Cortex of kidney (tissue), 1 donor: ENCODE measurements at places on chromosomes 2 and 18.

- no peak for DNase-seq
Observed at GRCh38 chr18:36265015-36265414, 32.5 kb upstream of the FHOD3 start.

DNA sequence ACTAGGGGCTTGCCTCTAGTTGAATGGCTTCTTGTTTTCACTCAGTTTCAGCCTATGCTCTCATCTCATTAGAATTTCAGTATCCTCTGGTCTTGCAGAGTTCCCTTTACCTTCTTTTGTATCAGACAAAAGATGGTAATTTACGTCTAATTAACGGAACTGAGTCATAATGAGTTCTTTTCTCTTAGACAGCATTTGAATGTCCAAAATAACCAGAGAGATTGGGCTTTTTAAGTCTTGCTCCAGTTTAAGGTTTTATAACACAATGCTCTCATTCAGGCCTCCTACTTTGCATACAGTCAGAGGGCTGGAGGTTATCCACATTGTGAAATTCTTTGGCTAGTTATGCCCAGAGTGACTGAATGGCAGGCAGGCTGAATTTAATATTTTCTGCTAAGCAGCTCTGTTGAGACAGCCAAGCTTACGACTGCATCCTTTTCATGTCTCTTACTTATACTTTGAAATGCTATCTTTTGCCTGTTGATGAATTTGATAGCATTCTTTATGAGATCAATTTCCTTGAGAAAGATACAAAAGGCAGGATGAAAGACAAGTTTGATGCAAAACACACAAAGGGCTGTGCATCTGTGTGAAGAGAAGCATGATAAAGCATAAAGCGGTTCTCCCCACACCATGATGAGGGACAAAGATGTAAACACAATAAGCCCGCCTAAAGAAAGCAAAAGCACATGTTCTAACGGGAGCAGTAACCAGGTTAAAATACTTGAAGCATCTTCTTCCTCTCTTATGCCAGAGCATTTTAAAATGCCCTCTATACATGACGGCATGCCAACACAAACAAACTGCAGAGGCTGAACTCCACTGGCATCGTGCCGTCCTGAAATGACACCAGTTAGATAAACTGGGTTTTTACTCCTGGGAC lies 90.0 kb downstream of the CDH2 start:
- no peak for DNase-seq

- DNase-seq = no peak
Observed at GRCh38 chr2:1032030-1032429, 81.4 kb downstream of the SNTG2 start.

DNA sequence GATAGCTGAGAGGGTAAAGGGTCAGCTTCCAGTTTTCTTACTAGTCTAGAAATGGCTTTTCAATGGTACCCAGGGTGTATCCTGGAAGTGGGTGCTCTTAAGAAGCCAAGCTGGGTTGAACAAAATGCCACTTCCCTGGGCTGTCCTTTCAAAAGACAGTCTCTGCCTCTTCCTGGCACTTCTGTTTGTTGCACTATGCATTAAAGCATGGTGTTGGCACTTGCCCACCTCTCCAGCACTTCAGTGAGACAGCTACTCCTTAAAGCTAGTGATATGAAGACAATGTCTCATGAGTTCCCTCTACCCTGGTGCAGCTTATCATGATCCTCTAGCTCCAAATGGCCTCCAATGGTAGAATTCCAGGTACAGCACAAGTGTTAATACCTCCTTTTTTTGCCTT lies 74.3 kb upstream of the IGFBP5 start:
- DNase-seq = no peak

GRCh38 chr2:38631976-38632375 lies 29.2 kb upstream of the HNRNPLL start:
- DNase-seq = no peak

DNA sequence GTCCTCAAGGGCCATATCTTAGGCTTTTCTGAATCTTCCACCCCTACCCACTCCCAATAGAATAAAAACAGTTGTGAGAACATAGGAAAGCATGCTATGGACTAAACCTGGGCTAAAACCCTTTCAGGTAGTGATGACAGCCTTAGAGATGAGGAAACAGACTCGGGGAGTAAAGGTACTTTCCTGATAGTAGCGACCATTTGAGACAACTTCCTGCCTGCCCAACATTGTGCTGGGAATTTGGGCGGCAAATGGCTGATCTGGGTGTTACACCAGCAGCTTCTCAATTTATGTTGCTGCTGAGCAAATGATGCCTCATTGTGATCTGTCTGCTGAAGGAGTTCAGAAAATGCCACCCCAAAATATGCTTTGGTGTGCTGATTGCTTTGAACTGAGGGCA lies 66.6 kb downstream of the TMEM17 start:
- DNase-seq = no peak

GRCh38 chr2:216464104-216464720 lies 34.4 kb upstream of the RPL37A start:
- no peak for DNase-seq

DNA sequence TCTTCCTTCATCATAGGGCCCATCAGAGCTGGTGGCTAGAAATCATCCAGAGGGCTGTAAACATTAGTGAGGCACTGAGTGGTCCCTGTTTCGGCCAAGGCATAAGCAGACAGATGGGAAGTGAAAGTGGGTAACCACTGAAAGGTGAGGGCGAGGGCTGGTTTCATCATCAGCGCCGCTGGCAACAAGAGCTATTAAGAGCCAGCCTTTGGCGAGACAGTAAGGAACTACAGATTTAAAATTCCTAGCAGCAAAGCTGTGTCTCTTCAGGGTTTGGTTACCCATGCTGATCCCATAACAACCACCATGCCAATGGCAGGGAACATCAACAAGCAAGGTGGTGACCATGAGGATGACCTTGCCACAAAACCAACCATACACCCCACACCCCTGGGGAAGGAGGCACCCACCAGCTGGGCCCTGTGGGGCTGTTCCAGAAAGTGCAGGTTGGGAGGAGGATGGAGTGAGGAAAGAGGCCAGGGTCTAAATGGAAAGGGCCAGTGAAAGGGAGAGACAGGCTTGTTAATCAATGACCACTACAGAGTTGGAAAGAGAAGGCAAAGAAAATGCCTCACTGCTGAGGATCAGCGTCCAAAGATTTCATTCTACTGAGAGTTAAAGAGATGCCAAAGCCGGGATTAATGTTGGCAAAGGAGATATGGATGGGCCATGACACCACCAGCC lies 9.0 kb upstream of the SLC20A1 start:
- no peak for DNase-seq

DNA sequence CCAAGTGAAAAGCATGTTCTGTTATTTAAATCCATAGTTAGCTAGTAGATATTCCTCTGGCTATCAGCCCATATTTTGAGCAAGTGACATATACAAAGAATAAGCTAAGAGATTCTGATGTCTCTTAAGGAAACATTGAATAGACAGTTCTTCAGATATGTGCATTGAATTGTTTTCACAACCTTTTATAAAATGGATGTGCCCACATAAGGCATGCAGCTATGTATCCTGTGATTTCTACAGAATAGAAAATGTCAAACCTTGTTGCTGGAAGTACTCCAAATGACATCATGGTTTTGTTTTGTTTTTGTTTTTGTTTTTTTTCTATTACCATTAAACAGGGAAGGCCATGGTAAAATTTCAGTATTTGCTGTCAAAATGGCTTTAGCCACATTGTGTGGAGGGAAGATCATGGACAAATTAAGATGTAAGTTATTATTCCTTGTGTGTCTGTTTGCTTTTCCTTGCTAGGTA lies 95.8 kb downstream of the DTNA start:
- no peak for DNase-seq

DNA sequence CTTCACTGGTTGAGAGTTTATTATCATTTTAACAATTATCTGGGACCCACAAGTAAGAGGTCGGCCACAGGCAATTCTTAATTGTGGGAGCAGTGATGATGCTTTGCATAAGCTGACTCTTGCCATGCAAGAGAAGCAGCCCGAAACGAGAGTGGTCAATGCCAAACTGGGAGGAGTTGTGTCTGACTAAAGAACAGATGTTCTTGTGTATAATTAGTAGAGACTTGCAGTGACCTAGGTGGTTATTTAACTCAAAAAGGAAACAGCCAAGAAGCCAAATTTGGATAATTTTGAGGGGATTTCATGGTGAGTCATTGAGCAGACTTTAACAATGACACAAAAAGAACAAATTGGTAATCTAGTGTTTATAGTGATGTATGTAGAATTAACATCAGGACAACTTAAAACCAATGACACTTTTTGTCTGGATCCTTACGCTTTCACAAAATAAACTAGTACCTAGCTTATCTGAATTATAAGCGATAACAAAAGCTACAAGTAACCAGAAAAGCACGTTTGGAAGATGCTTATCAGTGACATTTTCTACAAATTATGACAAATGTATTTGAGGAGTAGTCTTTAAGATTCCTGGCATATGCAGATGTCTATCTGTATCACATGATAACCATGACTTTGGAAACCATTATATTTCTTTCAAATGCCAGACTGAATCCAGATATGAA lies 184.7 kb upstream of the DLGAP1 start:
- DNase-seq = no peak
